ENCODE measurements at places on chromosomes 2 and 18.

DNA sequence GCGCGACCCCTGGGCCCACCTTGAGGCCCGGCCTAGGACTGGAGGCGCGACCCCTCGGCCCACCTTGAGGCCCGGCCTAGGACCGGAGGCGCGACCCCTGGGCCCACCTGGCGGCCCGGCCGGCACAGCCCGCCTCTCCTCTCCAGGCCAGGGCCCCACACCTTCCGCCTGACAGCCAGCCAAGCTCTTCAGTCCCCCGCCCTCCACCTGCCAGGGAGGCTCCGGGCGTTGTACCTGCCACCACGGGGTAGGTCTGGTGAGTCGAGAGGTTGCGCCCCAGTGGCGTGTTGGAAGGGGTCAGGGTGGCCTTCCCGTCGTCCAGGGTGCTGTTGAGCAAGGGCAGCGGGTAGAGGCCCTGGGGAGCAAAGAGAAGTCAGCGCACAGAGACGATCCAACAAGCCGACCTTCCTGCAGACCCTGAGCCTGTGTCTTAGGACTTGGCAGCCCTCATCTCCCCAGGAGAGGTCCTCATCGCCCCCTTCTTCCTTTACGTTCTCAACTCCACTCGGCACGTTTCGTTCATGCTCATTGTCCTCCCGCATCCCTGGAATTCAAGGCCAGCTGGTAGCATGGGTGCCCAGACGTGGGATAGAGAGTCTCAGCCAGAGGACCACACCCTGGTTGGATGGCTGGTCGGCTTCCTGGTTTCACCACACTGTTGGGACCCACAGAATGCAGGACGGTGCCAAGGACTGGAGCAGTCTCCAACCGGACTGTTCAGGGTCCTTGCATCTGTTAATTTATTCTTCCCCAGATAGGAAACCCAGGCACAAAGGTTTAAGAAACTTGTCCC, 42.2 kb downstream of the PAX8 start:
- no peak for DNase-seq

DNA sequence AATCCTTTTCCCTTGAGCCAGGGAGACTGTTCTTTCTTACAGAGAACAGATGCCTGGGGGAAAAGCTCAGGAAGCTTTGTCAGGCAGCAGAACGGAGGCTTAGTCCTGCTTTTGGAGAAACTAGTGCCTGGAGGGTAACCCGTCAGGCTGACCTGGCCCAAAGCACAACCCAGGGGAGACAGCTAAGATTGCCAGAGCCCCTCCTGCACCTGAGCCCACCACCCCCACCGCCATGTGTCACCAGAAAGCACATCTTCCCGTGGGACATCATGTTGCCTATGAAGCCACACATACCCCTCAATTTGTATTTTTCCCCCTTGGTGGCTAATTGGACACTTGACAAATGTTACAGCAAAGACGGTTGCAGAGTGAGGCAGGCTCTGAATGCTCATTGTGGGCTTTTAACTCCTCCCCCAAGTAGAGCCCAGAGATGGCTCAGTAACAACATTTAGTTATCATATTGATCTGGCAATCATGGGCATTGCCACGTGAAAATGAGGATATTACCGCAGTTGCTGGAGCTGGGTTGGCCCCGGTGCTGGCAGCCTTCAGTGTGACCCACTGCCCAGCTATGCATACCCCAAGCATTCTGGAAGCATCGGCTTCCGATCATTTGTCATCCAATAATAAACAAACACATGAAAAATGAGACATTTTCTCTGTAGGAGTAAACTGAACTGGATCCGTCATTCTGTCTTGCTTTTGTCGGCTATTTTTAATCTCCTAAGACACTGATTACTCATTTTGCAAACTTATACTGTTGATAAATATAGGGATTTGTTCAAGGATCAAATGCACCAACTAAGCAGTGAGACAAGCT, 229.5 kb downstream of the ATAD2B start:
- no peak for DNase-seq

DNA sequence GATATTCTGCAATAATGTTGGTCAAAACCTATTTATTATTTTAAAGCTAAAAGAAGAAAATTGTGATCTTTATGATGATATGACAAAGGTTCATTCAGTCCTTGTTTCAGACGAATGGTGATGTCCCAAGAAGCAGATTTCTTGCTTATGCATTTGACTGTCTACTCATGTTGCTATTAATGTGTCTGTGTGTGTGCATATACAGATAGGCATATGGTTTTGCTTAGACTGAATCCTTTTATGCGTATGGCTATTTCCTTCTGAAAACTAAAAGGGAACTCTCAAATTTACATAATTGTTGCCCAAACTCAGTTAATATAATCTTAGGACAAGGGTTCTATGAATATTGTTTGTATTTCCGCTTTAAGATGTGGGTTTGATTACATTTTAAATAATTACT, 632.3 kb upstream of the SETBP1 start:
- DNase-seq: no peak

DNA sequence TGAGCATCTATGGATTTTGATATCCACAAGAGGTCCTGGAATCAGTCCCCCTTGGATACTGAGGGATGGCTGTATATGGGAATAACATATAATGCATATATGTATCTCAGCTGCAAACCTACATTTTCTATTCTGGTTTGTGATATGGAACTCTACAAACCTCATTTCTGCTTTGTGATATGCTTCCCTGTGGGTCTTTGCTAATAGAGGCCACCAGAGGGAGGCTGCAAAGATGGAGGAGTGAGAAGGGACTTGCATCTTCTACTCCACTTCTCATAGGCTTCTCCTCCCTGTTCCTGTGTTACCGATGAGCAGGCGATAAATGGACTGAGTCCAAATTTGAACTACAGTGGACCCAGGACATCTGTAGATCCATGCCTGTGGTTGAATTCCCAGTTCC, 37.8 kb downstream of the ARID5A start:
- no peak for DNase-seq

DNA sequence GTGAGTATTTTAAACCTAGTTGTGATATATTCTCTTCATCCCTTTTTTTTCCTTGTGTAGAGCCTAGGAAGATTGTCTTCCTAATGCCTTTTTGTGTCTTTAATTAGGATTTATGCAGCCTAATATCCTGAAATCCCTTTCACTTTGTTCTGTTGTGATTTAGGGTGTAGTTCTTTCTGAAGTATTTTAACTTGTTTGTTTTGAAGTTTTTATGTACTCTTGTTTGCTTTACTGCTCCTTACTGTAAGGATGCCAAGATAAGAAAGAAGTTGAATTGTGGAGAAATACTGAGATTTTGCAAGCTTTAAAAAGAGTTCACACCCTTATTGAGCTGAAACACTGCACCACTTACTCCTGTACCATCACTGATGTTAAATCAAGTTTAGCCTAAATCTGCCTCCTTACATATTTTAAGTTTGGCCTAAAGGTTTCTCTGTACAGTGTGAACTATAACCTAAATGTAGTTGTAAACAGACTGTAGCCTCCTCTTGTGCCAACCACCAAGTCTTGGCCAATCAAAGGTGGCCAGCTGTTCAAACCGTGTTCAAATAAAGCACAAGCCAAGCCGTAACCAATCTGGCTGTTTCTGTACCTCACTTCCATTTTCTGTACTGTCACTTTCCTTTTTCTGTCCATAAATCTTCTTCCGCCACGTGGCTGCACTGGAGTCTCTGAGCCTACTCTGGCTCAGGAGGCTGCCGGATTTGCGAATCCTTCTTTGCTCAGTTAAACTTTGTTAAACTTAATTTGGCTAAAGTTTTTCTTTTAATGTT, 17.7 kb upstream of the ACOXL start:
- no peak for DNase-seq

- DNase-seq: no peak
Observed at GRCh38 chr2:234134496-234134895, 84.0 kb downstream of the SPP2 start.

GRCh38 chr2:101467306-101467705, 7.6 kb downstream of the RFX8 start:
- no peak for DNase-seq

DNA sequence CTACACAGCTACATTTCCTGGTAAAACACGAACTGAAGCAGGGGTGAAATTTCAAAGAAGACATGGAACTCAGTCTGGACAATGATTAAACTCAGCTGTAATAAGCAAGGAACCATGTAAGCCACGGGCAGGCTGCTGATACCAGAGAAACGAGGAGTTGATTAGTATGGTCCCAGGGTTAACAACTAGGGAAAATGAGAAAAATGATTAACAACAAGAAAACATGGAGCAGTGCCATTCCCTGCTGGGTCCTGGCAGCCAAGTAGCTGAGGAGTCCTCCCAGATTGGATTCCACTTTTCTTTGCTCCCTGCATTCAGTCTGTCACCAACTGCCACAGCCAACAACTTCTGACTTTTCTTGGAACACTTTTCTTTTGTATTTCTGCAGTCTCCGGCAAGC, 517.0 kb upstream of the KLHL29 start:
- DNase-seq: no peak

Data from esophagus squamous epithelium (tissue), 5 donors.